ENCODE measurements at places on chromosomes 4 and X.
A peak's percentile ranks its signal among the peaks of the same experiment; 100 is the strongest.

- peak; percentile 35 for DNase-seq
Observed at GRCh38 chr4:94595880-94596483, 144.2 kb downstream of the PDLIM5 start.

GRCh38 chr4:23113104-23113503 is 420.4 kb downstream of the GBA3 start:
- no peak for DNase-seq

- peak; percentile 63 for DNase-seq
Observed at GRCh38 chr4:8468746-8469535, 28.4 kb downstream of the TRMT44 start.

GRCh38 chrX:123060986-123061385 is 123.1 kb upstream of the GRIA3 start:
- DNase-seq, result no peak

- no peak for DNase-seq
Observed at GRCh38 chr4:61533140-61533539, 333.0 kb downstream of the ADGRL3 start.

DNA sequence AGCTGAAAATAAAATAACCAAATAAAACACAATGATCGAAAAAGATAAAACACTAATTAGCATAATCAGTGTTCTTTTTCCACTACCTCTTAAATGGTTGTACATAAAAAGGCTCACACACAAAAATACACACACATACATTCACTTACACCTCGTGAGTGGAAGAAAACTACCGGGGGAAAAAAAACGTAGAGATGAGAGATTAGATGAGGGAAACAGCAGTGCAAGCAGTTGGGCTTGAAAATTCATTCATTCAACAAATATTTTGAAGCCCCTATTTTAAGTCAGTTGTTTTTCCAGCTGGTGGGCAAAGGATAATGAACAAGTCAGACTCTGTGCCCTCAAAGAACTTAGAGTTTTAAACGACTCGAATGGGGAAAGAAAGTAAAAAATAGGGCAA is 1.0 kb downstream of the TBCK start:
- DNase-seq, result no peak

- DNase-seq, result no peak
Observed at GRCh38 chr4:139035650-139036049, 20.1 kb downstream of the NOCT start.

DNA sequence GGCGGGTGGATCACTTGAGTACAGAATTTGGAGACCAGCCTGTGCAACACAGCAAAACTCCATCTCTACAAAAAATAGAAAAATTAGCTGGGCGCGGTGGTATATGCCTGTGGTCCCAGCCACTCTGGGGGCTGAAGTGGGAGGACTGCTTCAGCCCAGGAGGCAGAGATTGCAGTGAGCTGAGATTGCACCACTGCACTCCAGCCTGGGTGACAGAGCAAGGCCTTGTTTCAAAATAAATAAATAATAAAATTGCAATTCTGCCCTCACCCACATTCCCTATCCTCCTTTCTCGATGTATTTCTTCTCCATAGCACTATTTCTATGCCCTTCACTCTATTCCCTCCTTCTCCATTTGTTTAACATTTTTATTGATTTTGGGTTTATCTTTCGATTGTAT is 8.7 kb upstream of the SLAIN2 start:
- DNase-seq, result no peak

DNA sequence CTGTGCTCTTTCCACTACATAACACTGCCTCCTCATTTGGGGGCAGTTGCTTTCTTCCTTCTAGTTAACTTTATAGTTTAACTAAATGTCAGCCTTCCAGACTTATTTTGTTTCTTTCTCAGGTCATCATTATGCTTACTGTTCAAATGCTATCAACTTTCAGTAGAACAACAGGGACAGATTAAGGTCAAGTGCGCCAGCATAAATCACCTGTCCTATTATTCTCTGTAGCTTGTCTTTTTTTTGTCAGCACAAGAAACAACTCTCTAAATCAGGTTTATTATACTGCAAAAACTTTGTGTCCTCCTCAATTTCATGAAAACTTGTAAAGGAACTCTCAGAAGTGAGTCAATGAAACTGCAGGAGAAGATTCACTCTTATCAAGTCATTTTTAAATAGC is 19.6 kb downstream of the SPANXA2 start:
- DNase-seq, result no peak
